ENCODE measurements at places on chromosomes 12 and 14.

DNA sequence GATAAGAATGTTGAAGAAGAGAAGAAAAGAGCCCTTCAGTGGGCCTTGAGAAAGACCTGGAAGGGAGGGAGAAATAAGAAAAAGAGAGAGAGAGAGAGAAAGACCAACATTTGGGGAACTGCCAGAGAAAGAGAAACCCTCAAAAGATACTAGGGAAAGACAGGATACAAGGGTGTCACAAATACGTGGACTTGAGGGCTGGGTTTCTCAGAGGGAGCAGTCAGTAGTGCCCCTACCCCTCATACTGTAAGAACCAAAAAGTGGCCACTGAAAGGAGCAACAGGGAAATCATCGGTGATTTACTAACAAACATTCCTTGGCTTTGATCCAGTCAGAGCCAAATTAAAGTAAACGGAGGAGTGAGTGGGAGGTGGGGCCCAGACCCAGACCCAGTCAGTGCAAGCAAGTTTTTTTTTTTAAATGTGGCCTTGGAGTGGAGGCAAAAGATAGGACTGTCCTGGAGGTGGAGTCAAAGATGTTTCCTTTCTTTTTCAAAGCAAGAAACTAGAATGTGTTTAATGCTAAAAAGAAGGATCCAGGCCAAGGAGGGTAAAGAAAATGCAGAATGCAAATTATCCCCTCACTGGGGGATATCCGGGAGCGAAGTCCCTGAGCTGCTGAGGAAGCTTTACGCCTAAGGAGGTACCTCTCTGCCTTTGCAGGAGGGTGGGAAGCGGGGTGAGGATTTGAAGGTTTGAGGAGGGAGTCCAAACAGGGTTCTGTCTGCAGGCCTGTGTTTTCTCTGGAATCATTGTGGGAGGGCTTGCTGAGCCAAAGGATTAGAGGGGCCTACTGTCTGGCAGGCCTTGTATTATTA, 143.5 kb upstream of the AMIGO2 start:
- DNase-seq = no peak

DNA sequence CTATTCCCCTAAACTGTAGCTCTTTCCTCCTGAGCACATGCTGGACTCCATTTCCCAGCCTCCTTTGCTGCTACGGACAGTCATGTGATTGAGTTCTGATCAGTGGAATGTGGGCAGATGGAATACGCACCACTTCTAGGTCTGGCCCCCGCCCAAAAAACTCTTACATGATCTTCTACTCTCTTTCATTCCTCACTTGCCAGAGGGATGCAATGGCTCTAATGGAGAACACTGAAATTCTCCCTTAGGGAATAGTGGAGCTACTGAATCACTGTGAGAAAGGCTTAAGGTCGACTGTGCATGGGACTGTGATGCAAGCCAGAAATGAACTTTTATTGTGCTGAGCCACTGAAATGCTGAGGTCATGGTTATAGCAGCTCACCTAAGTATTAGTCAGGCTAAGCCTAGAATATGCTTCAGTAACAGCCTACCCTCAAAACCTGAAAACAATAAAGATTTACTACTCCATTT, 13.0 kb upstream of the TMED2 start:
- peak; percentile 11 for DNase-seq

DNA sequence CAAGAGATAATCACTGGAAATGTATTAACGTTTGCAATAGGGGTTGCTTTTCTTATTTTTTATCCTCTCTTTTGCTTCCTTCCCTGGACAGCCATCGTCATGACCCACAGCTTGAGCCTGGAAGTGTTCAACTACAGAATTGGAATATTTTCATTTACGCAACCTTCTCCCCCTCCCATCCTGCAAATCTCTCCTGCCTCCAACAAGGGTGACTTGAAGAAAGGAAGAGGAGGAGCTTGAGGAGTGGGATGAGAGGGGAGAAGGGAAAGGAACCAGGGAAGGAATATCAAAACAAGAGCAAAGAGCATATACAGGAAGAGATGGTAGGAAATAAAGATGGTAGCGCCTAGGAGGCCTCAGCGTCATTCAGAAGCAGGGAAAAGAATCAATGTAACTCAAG, 1.6 kb upstream of the MANSC4 start:
- no peak for DNase-seq

DNA sequence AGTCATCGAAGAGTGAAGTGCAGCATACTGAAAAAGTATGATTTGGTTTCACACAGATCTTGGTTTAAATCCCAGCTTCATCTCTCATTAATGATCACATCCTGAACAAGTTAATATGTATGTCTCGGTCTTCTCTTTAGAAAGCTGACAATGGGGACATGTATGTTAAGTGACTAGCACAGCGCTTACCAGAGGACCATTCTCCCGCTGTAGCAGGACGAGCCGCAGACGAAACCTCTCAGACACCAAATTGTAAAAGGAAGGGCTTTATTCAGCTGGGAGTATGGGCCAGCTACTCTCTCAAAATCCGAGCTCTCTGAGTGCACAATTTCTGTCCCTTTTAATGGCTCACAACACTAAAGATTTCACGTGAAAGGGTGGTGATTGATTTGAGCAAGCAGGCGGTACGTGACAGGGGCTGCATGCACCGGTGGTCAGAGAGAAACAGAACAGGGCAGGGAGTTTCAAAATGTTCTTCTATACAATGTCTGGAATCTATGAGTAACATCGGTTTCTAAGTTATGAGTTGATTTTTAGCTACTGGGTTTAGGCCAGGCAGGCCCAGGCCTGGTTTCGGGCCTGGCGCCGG, 682.4 kb downstream of the DIO2 start:
- no peak for DNase-seq

GRCh38 chr14:67646131-67646530, 26.4 kb downstream of the ARG2 start:
- DNase-seq = no peak

DNA sequence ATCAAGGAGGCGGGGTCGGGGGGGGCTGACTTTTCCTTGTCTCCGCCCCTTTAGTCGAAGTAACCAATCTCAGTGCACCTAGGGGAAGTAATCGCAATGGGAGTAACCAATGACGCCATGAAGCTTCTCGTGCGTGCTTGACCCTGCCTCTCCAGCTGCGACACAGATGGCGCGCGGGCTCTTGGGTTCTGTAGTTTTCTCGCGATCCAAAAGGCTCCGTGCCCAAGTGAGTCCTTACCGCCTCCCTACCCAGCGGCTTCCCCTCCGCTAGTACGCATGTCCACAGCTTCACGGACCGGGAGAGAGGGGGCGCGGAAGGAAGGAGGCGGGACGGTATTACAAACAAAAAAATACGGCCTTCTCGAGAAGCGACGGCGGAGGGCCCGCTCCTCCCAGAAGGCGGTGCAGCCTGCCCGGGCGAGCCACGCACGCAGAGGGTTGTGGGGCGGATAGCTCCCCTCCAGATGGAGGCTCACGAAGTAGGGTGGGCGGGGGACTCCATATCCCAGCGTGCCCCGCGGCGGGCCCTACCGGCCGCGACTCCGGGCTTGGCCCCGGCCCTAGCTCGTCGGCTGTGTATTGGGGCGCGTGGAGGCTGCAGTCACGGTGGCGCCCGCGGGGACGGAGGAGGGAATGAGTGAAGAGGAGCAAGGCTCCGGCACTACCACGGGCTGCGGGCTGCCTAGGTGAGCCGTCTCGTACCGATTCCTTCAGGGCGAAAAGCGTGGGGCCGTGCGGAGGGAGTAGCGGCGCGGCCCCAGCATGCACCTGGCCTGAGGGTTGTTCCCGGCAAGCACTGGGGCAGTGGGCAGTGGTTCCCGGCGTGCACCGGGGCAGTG, at the start of gene TARBP2:
Gene TARBP2, plus strand, starts transcription at position 508 of the 839 bp plus-strand sequence. Its CDS starts 126 bp downstream, at position 634.
- peak; percentile 99 for DNase-seq

DNA sequence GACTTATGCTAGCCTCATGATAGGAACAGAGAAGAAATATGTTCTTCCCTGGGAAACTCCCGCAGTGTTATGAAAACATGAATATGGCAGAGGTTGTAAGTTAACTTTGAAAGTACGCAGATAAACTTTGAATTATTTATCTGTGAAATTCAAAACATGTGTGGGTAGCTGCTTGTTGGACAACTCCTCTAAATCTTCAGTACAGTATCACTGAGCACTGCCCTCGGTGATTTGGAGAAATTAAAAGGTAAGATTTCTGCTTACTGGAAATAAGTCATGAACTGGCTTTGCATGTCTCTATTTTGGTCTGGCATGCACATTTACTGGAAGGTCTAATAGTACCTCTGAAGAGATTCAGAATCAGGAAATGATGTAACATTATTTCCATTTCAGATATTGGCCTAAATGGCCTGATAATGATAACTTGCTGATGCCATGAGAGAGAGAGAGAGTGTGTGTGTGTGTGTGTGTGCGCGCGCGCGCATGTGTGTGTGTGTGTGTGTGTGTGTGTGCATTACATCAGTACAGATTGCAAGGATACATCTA, 1441.9 kb upstream of the FLRT2 start:
- no peak for DNase-seq

- no peak for DNase-seq
These were observed 63.6 kb upstream of the PWP1 start for GRCh38 chr12:107622001-107622400.

- no peak for DNase-seq
These were observed 430.5 kb downstream of the DPF3 start for GRCh38 chr14:72463291-72463866.

DNA sequence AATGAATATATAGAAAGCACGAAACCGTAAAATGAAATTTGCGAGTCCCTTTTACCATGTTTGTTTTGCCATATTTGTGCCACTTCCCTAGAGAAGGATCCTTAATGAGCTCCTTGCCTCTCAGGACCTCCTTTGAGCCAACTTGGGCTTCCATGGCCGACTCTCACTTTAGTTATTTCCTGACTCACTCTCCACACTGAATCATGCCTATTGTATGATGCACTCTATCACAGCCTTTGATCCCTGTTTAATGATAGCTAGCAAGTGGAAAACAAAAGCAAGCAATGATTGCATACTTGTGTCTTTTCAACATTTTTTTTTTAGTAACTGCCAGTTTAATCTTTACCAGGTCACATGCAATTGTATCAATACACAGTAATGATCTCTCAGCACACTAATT, 153.2 kb downstream of the CCER1 start:
- no peak for DNase-seq

Data from caudate nucleus (tissue), 63 donors.